ENCODE measurements at places on chromosomes 6 and 20.

DNA sequence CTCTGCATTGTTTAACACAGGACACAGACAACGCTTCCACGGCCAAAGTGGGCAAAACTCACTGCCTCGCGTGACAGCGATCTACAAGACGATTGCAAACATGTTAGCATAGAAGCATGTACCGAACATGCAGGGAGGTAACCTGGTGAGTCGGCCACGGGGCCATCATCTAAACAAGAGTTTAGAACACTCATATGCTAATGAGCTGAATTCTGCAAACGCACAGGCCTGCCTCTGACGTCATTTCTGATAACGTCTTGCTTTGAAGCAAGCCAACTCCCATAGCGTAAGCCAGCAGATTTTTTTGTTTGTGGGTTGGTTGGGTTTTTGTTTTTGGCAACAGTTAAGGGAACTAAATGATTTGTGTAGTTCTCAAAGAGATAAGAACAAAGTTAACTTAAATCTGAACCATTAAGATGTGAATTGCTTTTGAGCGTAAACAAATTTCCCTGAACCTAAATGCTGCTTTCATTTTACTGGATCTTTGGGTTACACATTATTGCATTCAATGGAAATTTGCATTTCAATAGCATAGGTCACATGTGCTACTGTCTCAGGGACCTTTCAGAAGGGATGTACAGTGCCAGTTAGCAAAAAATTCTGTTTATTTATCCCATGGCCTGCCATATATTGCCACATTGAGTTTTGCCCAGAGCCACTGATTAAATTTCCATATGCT is 184.5 kb upstream of the PDE10A start:
- DNase-seq = no peak

- peak; percentile 23 for DNase-seq
Measured at GRCh38 chr6:159086033-159086618, 41.3 kb upstream of the TAGAP start.

DNA sequence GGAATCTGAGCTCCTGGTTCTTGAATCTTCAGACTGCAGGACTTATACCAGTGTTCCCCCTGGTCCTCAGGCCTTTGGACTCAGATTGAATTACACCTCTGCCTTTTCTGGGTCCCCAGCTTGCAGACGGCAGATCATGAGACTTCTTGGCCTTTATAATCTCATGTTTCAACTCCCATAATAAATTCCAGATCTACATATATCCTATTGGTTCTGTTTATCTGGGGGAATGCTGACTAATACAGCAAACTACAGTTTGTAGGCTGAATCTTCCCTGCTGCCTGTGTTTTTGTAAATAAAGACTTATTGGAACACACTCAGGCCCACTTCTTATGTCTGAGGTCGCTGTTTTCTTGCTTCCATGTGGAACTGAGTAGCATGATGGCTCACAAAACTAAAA is 184.7 kb downstream of the HDGFL1 start:
- peak; percentile 42 for DNase-seq

DNA sequence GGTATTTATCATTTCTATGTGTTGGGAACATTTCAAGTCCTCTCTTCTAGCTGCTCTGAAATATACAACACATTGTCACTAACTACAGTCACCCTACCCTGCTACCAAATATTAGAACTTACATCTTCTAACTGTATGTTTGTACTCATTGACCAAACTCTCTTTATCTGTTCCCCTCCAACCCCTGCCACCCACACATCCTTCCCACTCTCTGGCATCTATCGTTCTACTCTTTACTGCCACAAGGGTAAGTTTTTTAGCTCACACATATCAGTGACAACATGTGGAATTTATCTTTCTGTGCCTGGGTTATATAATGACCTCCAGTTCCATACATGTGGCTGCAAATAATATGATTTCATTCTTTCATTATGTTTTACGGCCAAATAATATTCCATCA is 171.9 kb downstream of the GMDS start:
- DNase-seq = no peak

- no peak for DNase-seq
Measured at GRCh38 chr20:60187683-60188082, 229.5 kb downstream of the CDH26 start.

GRCh38 chr6:132548746-132549463 is 3.6 kb upstream of the TAAR8 start:
- no peak for DNase-seq

- peak; percentile 32 for DNase-seq
Measured at GRCh38 chr6:56962441-56962840, 7.5 kb downstream of the BEND6 start.

DNA sequence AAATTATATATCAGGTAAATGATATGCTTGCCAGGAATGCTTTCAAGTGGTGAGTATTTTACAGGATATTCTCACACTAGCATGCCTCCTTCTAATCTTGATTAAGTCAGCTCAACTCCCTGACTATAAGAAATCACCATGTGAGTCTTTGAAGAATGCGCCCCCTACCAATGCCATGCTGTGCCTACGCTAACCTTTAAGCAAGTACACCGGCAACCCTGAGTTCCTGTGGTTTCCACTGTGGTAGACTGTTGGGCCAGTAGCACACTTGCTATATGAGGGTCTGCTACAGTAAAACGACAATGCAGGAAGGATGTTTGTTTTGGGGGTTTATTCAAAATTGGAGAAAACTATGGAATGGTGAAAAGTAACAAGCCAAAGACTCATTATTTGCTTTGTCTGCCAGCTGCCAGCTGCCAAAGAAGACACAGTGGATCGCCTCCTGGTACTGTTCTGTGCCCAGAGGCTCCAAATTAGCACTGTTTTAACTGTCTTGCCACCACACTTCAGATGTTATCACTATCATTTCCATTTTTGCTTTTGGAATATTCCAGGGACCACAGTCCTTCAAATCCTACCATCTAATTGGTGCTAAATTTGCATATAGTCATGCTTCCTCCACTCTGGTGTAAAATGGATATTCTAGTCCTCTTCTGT is 333.5 kb downstream of the RNGTT start:
- DNase-seq = no peak

DNA sequence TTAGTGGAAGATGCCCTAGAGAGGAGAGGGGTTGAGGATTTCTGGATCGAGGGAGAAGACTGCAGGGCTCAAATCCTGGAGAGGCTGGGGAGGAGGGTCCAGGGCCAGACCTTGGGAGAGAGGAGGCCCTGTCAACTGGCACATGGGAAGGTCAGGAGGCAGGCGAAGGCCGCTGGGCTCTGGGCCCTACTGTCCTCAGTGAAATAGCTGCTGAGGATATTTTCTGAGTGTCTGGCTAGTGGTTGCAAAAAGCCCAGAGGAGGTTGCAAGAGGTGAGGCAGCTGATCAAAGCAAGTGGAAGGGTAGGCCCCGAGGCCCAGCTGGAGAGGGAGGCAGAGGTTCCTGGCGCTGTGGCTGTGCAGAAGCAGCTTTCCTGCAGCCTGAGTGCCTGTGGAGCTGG is 103.4 kb upstream of the MLN start:
- no peak for DNase-seq

GRCh38 chr20:4427940-4428586 is 293.6 kb upstream of the PRND start:
- peak; percentile 27 for DNase-seq

GRCh38 chr20:21739161-21739560 is 33.7 kb downstream of the PAX1 start:
- DNase-seq = no peak

DNA sequence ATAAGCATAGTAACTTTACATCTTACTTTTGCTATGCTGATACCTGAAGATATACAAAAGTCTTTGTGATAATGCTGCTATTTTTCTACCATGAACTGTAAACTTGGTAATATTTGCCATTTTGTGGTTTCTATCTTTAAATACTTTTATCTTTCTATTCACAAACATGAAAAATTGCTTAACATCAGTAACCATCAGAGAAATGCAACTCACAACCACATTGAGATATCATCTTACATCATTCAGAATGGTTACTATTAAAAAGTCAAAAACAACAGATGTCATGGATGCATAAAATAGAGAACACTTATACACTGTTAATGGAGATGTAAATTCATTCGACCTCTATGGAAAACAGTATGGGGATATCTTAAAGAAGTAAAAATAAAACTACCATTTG is 112.0 kb downstream of the TRDN start:
- DNase-seq = no peak

- no peak for DNase-seq
Measured at GRCh38 chr6:53112871-53113270, 35.8 kb downstream of the GCM1 start.

DNA sequence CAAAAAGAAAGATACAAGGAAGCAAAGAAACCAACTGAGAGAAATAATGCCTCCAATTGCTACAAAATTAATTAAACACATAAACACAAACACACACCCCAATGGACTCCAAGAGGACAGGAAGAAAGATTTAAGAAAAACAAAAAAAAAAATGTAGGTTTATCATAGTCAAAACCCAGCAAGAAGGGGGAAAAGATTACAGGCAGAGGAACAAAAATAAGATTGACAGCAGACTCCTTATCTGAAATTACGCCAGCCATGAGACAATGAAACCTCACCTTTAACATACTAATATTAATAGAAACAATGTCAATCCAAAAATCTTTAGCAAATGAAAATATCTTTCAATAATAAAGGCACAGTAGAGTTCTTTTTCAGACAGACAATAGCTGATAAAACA is 155.8 kb downstream of the RNGTT start:
- DNase-seq = no peak

DNA sequence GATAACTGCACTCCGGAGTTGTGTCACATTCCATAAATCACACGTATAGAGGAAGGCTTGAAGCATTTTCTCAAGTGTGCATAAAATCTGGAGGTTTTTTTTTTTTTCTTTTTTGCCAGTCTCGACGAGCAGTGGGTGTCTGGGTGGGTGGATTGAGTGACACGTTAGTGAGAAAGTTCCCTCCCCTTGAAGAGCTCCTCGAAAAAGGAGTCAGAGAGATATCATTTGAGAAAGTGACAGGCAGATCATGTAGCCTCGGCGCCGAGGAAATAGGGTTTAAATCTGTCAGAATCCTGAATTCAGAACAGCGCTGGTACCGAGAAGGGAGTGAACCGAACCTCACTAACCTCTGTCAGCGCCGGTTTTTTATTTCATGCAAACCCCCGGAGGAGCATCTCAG is 269.5 kb upstream of the ARID1B start:
- DNase-seq = no peak

- no peak for DNase-seq
Measured at GRCh38 chr6:99602520-99603420, 3.9 kb upstream of the PRDM13 start.

DNA sequence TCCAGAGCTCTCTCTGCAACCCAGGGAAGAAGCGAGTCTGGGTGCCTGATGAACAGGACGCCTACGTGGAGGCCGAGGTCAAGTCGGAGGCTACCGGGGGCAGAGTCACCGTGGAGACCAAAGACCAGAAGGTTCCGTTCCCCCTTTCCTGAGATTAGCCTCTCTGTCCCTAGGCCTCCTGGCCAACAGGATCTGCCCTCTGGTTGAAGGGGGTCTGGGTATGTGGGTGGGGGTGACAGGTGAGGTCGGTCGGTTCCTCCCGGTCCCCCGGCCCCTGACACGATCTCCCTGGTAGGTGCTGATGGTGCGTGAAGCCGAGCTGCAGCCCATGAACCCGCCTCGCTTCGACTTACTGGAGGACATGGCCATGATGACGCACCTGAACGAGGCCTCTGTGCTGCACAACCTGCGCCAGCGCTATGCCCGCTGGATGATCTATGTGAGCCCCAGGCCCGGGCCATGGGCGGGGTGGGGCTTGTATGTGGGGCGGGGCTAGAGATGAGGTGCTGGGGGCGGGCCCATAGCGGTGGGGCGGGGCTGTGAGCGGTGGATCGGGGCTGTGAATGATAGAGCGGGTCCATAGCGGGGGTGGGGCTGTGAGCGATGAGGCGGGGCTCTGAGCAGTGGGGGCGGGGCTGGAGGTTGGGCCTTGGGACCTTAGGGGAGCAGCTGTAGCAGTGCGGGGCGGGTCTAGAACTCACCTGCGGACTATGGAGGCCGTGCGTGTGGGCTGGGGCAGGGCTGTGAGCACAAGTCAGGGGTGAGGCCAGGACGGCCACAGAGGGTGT is 23.9 kb downstream of the MYH7B start:
- no peak for DNase-seq

- DNase-seq = no peak
Measured at GRCh38 chr6:116530436-116530835, 15.0 kb downstream of the TRAPPC3L start.

DNA sequence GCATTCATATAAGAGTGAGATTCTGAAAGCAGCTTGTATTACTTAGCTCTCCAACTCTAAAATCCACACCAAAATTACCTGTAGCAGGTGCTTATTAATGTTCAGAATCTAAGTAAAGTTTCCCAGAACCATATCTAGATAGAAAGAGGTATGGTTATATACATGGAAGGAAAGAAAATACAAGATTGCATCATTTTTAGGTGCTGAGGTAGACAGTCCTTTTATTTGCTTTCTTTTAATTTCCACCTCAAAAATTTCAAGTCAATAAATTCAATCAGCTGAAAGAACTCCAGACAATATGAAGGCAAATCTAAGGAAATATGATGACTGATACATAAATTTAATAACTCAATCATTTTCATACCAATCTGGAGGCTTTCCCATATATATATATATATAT is 521.9 kb downstream of the PKHD1 start:
- no peak for DNase-seq

DNA sequence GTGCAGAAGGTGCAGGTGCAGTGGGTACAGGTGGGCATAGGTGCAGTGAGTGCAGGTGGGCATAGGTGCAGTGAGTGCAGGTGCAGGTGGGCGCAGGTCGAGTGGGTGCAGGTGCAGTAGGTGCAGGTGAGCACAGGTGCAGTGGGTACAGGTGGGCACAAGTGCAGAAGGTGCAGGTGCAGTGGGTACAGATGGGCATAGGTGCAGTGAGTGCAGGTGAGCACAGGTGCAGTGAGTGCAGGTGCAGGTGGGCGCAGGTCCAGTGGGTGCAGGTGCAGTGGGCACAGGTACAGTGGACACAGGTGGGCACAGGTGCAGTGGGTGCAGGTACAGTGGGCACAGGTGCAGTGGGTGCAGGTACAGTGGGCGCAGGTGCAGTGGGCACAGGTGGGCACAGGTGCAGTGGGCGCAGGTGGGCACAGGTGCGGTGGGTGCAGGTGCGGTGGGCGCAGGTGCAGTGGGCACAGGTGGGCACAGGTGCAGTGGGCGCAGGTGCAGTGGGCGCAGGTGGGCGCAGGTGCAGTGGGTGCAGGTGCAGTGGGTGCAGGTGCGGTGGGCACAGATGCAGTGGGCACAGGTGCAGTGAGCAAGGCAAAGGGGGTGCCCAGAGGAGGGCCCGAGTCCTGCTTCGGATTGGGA is 15.3 kb downstream of the ZBTB46 start:
- DNase-seq = no peak

GRCh38 chr6:27495386-27496135 is 22.7 kb upstream of the ZNF184 start:
- peak; percentile 92 for DNase-seq

- DNase-seq = peak; percentile 76
Measured at GRCh38 chr20:48898210-48898609, 23.3 kb upstream of the ARFGEF2 start.

DNA sequence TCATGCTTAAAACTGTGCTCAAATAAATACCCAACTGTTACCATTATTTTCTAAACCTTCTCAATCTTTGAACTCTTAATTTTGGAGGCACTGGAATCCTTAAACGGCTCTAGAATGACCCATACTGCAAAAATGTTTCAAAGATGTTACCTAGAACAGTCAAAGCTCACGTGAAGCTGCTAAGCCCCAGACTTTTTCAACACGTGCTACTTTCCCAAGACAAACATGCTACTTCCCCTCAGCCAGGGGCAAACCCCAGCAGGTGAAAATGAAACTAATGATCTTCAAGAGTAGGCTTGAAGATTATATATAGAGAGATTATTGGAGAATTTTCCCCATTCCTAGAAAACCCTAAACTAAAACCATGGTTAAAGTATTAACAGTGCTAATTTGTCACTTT is 28.1 kb downstream of the HUS1B start:
- DNase-seq = no peak
